ENCODE measurements at places on chromosomes 6 and 20.

DNA sequence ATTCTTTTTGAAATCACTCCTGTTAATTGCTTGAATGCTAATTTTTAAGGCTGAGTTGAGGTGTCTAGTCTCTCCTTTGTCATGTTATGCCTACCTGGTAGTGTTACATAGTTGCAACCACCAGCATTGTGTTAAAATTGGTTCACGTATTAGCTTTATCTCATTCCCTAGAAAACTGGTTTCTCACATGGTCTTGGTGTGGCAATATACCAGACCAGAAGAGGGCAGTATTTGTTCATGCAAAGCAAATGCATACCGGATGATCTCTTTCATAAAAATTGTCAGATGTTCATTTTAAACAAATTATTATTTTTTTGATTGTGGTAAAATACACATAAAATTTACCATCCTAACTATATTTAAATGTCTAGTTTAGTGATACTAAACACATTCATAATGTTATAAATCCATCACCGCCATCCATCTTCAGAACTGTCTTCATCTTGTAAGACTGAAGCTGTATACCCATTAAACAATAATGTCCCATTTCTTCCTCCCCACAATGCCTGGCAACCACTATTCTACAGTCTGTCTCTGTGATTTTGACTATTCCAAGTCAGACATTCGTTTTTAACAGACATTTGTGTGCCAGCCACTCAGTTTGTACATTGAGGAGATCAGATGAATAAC is 92.8 kb downstream of the ATRN start:
- peak; percentile 43 for DNase-seq

DNA sequence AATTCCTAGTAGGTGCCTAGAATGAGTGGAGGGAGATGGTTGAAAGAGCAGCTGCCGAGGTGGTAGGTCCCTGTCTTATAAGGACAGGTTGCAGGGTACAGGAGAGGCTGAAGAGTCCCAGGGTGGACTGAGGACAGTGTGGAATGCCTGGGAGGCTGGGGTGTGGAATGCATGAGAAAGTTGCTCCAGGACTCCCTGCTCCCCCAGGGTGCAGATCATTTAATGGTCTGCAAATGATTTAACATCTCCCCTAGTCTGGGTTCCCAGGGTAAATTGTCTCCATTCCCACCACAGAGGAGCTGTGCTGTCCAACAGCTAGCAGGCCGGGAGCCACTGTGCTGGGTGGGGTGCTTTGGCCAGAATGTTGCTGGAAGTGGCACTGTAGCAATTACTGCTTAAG is 76.0 kb downstream of the CD83 start:
- no peak for DNase-seq

DNA sequence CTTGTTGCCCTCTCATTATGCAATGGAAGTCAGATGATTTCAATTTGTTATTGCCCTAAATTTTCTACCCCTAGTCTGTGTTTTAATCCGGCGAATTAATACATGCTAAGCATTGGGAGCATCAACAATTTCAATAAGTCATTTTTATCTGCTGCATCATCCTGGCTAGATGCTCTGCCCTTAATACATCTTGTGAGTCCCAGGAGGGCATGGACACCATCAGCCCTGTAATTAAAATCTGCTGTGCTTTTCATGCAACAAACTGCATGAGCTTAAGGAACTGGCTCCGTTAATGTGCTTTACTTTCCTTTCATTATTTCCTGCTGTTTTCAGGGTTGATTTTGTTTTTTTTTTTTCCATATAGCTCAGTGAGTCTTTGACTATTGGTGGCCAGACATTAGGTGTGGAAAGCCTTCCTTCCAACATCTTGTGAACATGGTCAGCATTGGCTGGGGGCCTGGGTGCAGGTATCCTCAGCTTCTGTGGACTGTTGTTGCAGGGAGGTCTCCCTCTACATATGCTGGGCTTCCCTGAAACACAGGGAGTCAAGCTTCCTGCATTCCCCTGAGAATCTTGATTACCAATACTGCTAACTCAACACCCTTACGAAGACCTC is 8.5 kb upstream of the PBOV1 start:
- DNase-seq = no peak

GRCh38 chr6:146999766-147000165 is 204.5 kb upstream of the STXBP5 start:
- DNase-seq = no peak

DNA sequence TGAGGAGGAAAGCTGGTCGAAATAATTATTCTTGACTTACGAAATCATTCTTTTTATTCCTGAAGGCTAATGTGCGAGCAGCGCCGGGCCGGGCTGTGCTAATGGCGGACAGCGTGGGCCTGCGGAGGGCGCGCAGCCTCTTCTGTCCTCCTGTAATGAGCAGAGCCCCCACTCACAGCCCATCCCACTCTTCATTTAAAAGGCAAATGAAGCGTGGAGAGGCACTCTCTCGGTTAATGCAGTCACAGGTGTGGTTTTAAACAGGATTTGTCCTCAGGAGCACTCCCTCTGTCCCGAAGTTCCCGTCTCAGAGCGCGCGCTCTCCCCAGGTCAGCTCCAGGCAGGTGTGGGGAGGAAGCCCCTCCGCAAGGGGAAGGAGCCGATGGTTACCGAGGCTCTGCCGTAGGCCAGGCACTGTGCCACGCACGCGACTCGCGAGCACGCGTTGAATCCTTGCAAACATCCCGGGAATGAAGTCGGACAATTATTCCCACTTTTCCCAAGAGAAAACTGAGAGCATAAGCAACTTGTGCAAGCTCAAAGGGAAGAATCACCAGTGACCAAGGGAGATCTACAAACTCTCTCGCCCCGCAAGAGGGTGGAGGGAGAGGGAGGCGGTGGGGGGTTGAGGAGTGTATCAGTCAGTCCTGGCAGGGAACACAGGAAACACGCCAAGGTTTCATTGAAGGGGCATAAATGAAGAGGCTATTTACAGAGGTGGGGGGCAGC is 35.5 kb upstream of the ZFAND3 start:
- peak; percentile 75 for DNase-seq

DNA sequence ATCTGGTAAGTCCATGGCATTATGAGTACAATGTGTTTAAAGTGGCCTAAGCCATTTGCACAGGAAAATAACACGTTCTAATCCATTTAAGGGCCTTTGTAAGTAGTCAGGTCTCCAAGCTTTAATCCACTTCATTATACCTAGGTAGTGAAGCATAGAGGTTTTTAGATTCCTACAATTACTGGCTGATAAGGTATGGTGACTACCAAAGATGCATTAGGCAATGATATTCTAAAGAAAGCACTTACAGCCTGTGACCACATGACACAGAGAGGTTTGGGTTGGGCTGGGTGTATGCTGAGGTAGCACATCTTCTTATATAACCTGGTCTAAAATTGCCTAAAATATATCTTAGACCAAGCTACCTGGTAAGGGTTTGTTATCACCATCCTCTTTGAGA is 504.4 kb downstream of the TFAP2B start:
- DNase-seq = no peak

- no peak for DNase-seq
Measured at GRCh38 chr6:31588871-31589650, 3.0 kb downstream of the LST1 start.

GRCh38 chr20:13632431-13632830 is 6.3 kb downstream of the TASP1 start:
- DNase-seq = no peak

- no peak for DNase-seq
Measured at GRCh38 chr6:152701863-152702401, 4.2 kb downstream of the MYCT1 start.

GRCh38 chr6:116872771-116873170 is 4.3 kb upstream of the RFX6 start:
- no peak for DNase-seq

- no peak for DNase-seq
Measured at GRCh38 chr6:39173270-39173669, 56.0 kb downstream of the KCNK5 start.

DNA sequence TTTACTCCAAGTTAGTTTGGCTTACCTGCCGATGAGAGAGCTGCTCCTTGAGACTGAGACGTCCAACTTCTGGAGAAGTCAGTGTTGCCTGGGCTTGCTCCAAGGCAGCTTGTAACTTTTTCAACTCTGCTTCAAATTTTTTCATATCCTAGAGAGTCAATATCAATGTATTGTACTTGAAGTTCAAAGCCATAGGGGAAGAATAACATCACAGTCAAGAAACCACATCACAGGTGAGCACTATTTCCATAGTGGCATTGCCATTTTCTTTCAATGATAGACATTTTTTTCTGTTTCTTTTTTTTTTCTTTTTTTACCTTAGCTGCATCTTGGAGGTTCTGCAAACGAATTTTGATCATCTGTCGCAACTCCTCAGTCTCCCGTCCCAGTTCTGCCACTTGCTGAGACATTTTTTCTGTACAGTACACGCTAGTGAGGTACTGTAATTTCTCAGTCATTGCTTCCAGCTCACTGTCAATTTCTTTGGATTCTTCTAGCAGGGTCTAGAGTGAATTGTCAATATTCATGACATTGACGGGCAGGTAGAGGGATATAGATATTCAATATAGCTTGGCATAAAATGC is 326.7 kb downstream of the SYNE1 start:
- DNase-seq = no peak

DNA sequence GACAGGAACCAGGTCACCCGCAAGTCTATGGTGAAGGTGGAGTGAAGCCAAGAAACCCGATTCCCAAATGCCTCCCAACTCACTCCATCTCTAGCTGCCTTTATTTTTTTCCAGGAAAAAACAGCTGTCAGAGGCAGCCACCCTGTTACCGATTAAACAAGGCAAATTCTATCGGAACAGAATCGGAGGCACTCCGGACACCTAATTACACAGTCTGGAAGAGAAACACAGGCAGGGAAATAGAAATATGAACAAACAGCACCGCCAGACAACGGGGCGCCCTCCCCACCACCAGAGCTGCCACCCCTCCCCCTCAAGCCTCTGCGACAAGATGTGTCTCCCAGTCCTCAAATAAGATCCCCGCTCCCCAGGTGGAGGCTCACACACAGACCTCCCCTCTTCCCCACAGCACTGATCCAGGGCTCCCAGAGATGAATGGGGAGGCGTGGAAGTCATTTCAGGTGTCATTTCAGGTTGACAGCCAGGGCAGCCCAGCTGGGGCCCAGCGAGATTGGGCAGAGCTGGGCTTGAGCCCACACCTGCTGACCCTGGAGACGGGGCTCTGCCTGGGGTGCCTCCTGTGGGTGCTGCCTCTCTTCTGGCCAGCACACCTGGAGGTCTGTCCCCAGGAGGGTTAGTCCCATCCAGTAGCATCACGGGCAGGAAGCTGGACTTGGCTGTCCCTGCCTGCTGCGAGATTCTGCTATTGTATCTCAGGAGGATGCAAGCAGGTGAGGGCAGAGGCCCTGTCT is 19.8 kb upstream of the VSTM2L start:
- DNase-seq = no peak

GRCh38 chr6:160428069-160428430 is 79.9 kb downstream of the SLC22A3 start:
- DNase-seq = no peak

DNA sequence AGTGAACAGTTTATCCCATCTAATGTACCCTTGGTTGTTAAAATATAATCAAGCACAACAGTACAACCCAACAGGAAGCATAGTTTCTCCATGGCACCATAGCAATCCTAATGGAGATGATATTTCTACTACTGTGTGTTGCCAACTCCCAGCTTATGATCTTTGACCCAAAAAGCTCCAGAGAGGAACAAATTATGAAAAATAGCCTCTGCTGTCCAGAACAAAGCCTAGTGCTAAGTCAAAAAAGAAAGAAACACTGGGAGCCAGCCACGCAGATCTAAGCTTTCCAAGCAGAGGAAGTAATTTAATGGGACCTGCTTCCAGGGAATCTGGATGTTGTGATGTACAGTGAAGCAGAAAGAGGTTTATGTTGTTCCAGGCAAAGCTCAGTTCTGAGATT is 52.2 kb upstream of the TASP1 start:
- DNase-seq = no peak

- DNase-seq = no peak
Measured at GRCh38 chr6:164098857-164099267, 684.3 kb downstream of the QKI start.

DNA sequence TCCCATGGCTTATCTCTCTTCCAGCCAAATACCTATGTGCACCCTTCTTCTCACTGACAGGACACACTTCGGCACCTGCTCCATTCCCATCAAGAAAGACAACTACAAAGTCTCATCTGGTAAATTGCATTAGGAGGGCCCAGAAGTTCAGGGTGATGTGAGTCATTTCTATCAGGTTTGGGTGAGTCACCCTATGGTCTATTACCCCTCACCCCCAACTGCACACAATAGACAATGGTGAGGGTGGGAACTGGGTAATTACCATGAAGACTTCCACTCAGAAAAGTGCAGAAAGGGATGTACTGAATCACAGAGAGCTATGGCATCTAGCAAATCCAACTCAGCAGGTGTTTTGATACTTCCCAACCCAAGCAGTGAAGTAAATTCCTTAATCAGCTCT is 54.8 kb downstream of the OPN5 start:
- peak; percentile 13 for DNase-seq

GRCh38 chr20:35883778-35884540 is 70.3 kb downstream of the SCAND1 start:
- DNase-seq = peak; percentile 48

DNA sequence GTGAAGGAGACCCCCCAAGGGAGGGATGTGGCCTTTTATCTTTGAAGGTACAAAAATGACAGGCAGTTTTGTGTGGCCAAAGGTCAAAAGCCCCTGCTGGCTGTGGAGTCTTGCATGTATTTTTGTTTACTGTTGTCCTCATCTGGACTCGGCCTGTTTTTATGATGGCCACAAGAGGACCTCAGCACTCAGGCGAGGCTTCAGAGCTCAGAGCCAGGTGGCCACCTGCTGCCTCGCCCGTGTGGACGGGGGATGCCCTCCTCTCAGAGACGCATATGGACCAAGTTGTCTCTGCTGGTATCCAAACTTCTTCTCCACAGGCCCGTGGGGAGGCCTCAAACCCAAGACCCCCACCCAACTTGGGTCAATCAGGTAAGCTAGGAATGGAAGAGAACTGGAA is 118.2 kb downstream of the DACT2 start:
- no peak for DNase-seq

DNA sequence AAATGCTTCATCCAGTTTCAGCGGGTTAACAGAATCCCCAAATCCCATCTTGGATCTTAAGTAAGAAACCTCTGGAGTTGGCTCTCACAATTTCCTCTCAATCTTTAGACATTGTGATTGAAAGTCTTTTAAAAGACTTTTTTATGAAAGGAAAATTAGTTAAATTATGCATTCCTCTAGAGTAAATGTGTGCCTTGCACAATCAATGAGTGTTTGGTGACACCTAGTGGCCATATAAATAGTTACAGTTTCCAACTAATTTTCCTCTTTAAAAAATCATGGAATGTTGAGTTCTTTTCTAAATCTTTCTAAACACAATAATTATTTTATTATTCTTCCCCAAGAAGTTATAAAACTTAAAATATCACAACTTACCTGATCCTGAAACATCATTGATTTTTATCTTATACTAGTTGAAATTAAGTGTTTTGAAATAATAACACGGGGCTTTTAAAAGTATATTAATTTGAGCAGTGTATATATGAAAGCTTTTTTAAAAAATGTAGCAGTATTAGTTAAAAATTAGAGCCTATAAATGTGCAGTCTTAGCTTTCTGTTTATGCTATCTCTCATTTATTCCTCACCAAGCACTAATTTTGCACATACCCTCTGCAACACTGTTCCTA is 66.4 kb downstream of the PKHD1 start:
- DNase-seq = peak; percentile 28

- no peak for DNase-seq
Measured at GRCh38 chr6:88574651-88575050, 388.8 kb downstream of the RNGTT start.
